ENCODE measurements at places on chromosomes 13 and 19. TPM values are rescaled to one million over a fixed set of nuclear protein-coding genes. Genes with fewer than 3 reads are reported as not detected.

ZNF888 gene
- total RNA-seq: 10.7 TPM

SLC25A42 gene
- 28.3 TPM for total RNA-seq

GRCh38 chr19:17103177-17103576, 27.6 kb downstream of the MYO9B start:
- H3K27me3 ChIP-seq: no peaks in the 10 kb centered on the region
- no peak for DNase-seq
- peaks cover 47% of the 10 kb centered on the region for H3K36me3 ChIP-seq
- no peak overlapping the region for H3K27ac ChIP-seq
- peaks cover 5% of the 10 kb centered on the region for H3K4me1 ChIP-seq

- peaks cover 70% of the 10 kb centered on the region for H3K36me3 ChIP-seq
- DNase-seq: no peak
- H3K27ac ChIP-seq: no peak overlapping the region
- no peaks in the 10 kb centered on the region for H3K4me1 ChIP-seq
- no peaks in the 10 kb centered on the region for H3K27me3 ChIP-seq
- no peak overlapping the region for H3K4me3 ChIP-seq
Measured at GRCh38 chr19:10784257-10784656, 51.8 kb downstream of the TMED1 start.

SMG9 gene
- 57.6 TPM for total RNA-seq

- peak within 1 kb of the TSS; percentile 97 for H3K4me3 ChIP-seq
- peaks cover 73% of the 10 kb centered on the region for H3K4me1 ChIP-seq
- peak within 1 kb of the TSS; percentile 74 for H3K27ac ChIP-seq
- H3K36me3 ChIP-seq: no peaks in the 10 kb centered on the region
Measured at GRCh38 chr19:42132030-42132628, at the start of gene POU2F2. TSS of gene POU2F2 (minus strand) at chr19:42132446. CDS start at chr19:42132411, 35 bp downstream.

GRCh38 chr13:25860265-25860664, 191.6 kb downstream of the SHISA2 start:
- H3K36me3 ChIP-seq: no peaks in the 10 kb centered on the region
- H3K27me3 ChIP-seq: no peaks in the 10 kb centered on the region
- DNase-seq: no peak
- no peak overlapping the region for H3K4me3 ChIP-seq

ZNF430 gene
- 50.3 TPM for total RNA-seq

DNA sequence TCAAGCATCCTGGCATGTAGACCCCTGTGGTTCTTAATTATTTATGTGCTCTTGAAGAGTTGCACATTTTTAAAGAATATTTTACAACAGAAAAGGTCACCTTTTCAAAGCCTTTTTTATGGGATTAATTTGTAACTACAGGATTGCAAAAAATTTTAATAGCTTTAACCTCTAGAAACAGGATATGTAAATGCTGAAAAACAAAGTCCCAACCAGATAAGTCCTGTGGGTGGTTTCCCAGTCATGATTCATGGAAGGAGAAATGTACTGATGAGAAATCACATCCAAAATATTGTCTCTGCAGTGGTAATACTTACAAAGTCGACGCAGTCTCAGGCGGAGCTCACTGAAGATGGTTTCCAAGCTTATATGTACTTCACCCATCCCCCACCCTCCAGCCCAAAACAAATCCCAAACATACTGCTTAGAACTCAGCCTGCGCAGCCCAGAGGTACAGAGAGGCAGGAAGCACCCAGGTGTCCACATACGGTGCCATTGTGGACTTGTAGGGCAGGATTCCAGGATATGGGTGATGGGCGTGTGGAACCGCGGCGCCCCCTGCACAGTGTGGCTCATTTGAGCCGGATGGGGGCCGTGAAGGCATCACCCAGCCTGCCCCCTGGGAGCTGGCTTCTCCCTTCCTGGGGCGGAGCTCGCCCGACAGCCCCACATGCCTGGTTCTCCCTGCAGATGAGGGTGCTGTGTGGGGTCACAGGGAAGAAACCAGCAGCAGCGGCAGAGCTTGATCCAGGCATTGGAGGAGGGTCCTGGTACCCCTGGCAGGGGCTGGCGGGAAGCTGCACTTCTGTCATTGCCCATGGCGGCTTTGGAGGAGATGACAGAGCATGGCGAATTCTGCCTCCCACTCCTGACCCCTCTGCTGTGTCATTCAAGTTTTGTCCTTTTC, 101.2 kb downstream of the ATP11A start:
- no peaks in the 10 kb centered on the region for H3K27me3 ChIP-seq
- no peak overlapping the region for H3K4me3 ChIP-seq
- no peaks in the 10 kb centered on the region for H3K36me3 ChIP-seq
- DNase-seq: no peak
- no peaks in the 10 kb centered on the region for H3K4me1 ChIP-seq
- no peak overlapping the region for H3K27ac ChIP-seq

DNA sequence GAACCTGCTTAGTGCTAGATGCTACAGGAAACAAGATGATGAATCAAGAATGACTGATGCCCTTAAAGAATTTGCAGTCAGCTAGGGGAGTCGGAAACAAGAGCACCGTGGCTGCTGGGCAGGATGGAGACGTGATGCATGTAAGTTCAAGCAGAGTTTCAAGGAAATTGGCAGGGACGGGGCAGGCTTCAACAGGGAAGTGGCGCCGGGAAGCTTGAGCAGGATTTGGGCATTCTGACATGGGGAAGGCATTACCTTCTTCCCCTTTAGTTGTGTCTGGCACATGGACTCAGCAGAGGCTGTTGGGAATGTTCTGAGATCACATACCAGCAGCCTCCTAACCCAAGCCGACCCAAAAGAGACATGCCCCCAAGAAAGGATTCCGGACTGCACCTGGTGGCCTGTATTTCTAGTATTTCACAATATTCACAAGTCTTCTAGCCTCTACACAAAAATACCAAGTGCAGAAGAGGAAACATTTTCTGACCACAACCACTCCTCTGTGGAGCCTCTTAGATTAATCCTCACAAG, 138.2 kb downstream of the CRYL1 start:
- H3K27me3 ChIP-seq: no peaks in the 10 kb centered on the region
- no peak overlapping the region for H3K4me3 ChIP-seq
- no peak for DNase-seq

DNA sequence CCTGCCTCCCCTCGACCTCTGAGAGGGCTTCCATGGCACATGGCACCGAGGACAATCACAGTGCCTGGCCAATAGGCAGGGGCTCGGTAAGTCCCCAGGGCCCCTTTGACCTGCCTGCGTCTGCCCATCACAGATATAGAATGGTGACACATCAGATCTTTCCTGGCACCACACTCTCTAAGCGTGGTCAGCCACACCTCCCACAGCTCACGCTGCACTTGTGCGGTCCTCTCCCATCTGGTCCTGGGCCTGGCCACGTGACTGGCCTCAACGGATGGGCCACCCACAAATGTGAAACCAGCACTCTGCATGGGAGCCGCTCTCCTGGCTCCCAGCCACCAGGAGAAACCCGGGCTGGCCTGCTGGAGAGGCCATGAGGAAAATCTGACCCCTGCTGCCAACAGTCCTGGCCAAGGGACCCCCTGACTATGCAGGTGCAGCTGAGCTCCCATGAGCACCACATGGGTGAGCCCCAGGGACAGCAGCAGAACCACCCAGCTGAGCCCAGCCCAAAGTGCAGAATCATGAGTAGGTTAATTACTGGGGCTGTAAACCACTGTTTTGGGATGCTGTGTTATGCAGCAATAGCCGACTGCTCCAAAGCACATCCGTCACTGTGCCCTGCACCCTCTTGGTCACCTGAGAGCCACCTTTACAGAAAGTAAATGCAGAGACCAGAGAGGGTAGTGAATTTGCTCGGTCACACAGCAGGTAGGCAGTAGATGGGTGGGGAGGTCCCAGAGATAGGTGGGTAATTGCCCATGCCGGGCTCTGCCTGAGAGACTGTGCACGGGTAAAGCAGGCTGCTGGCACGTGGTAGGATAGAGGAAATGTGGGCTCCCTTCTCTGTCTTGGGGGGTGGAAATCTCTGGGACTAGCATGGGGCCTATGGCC, 9.7 kb upstream of the MEF2B start:
- H3K27me3 ChIP-seq: no peaks in the 10 kb centered on the region
- no peak for DNase-seq
- no peak overlapping the region for H3K4me3 ChIP-seq
- peaks cover 3% of the 10 kb centered on the region for H3K36me3 ChIP-seq
- H3K4me1 ChIP-seq: no peaks in the 10 kb centered on the region

DNA sequence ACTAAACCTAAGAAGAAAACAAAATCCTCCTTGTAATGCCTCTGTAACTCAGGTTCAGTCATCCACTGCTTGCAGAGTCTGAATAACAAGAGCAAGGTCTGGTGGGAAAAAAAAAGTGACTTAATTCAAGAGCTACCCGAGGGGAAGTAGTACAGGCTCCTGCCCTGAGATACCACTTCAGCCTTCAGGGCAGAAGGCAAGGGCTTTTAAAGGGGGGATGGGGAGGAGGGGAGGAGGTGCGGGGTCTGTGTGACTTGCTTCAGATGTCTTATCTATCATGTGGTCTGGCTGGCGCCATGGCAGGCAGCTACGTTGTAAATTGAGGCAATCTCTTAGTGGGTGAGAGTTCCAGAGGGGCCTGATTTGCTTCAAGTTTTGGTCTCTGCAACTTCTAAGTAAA, 66.7 kb downstream of the LRRC63 start:
- no peaks in the 10 kb centered on the region for H3K4me1 ChIP-seq
- no peak for DNase-seq
- no peaks in the 10 kb centered on the region for H3K27me3 ChIP-seq

- no peaks in the 10 kb centered on the region for H3K36me3 ChIP-seq
- H3K4me1 ChIP-seq: no peaks in the 10 kb centered on the region
- no peak overlapping the region for H3K27ac ChIP-seq
- H3K4me3 ChIP-seq: no peak overlapping the region
Measured at GRCh38 chr13:100443278-100443997, 145.2 kb downstream of the GGACT start.

DNA sequence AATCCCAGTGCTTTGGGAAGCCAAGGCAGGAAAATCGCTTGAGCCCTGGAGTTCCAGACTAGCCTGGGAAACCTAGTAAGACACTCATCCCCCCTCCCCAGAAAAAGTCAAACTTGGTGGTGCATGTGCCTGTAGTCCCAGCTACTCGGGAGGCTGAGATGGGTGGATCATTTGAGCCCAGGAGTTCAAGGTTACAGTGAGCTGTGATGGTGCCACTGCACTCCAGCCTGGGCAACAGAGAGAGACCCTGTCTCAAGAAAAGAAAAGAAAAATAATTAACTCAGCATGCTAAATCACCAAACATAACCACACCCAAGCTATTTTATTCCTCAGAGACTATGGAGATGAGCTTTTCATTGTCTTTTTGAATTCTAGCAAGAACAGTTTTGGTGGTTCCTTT, 56.2 kb upstream of the SCEL start:
- H3K27ac ChIP-seq: no peak overlapping the region
- no peaks in the 10 kb centered on the region for H3K27me3 ChIP-seq
- no peaks in the 10 kb centered on the region for H3K36me3 ChIP-seq
- peaks cover 8% of the 10 kb centered on the region for H3K4me1 ChIP-seq

- DNase-seq: peak; percentile 33
- no peaks in the 10 kb centered on the region for H3K27me3 ChIP-seq
- peaks cover 4% of the 10 kb centered on the region for H3K36me3 ChIP-seq
- H3K27ac ChIP-seq: peak overlapping the region; percentile 35
- peaks cover 16% of the 10 kb centered on the region for H3K4me1 ChIP-seq
Measured at GRCh38 chr13:100673713-100674571, 653 bp downstream of the TMTC4 start.

SERPINE3 gene
- total RNA-seq: not detected

- no peak overlapping the region for H3K27ac ChIP-seq
- no peaks in the 10 kb centered on the region for H3K27me3 ChIP-seq
- no peak overlapping the region for H3K4me3 ChIP-seq
- H3K36me3 ChIP-seq: no peaks in the 10 kb centered on the region
Measured at GRCh38 chr13:53847502-53847901, 818.9 kb downstream of the OLFM4 start.

DNA sequence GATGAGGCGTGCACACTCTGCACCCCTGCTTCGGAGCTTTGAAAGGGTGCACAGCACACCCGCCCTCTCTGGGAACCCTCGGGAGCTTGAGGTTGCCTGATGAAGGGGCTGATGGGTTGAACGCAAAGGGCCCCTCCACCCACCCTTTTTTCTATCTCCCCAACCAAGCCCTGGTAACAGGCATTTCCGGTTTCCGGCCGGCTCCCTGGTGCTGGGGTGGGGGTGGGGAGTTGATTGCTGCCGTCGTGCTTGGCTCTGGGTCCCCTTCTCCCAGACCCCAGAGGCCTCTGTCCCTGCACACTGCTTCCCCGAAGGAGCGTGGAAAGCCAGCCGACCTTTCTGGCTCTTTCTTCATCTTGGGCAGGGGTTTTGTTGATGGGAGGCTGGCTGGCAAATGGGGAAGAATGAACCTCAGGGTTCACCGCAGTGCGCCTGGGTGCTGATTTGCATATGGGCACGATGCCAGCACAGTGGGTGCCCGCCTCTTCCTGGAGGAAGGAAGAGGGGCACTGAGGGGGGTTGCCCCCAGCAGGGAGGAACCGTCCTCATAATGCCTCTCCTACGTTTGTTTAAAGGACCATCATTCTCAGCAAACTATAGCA, 29.1 kb downstream of the VAV1 start:
- H3K4me3 ChIP-seq: peak overlapping the region; percentile 72
- DNase-seq: peak; percentile 82
- peak overlapping the region; percentile 78 for H3K27ac ChIP-seq
- H3K27me3 ChIP-seq: no peaks in the 10 kb centered on the region

CNMD gene
- total RNA-seq: not detected

- H3K27ac ChIP-seq: no peak overlapping the region
- H3K4me3 ChIP-seq: no peak overlapping the region
- H3K36me3 ChIP-seq: no peaks in the 10 kb centered on the region
- DNase-seq: no peak
- peaks cover 24% of the 10 kb centered on the region for H3K4me1 ChIP-seq
Measured at GRCh38 chr19:2550431-2551171, 74.7 kb downstream of the GADD45B start.

GRCh38 chr19:38709671-38710415, 34.4 kb downstream of the CAPN12 start:
- DNase-seq: no peak
- no peaks in the 10 kb centered on the region for H3K27me3 ChIP-seq
- no peaks in the 10 kb centered on the region for H3K4me1 ChIP-seq

PRR19 gene
- total RNA-seq: 0.64 TPM

USP12 gene
- 26.0 TPM for total RNA-seq

TMEM145 gene
- total RNA-seq: not detected

TRPM4 gene
- total RNA-seq: 0.41 TPM

- no peak overlapping the region for H3K4me3 ChIP-seq
- no peaks in the 10 kb centered on the region for H3K4me1 ChIP-seq
- no peaks in the 10 kb centered on the region for H3K27me3 ChIP-seq
- H3K27ac ChIP-seq: no peak overlapping the region
Measured at GRCh38 chr13:101785858-101786257, 333.4 kb downstream of the ITGBL1 start.

GRCh38 chr13:38582133-38582532, 104.7 kb upstream of the FREM2 start:
- no peaks in the 10 kb centered on the region for H3K27me3 ChIP-seq
- no peaks in the 10 kb centered on the region for H3K36me3 ChIP-seq
- H3K4me3 ChIP-seq: no peak overlapping the region

GRCh38 chr19:13983213-13983889, 22.8 kb downstream of the RFX1 start:
- H3K4me3 ChIP-seq: no peak overlapping the region
- peak; percentile 48 for DNase-seq
- H3K27ac ChIP-seq: peak overlapping the region; percentile 50

PCDH17 gene
- total RNA-seq: not detected

All from CD4-positive, alpha-beta memory T cell (primary cell).